ENCODE measurements at places on chromosomes 16 and 17.

DNA sequence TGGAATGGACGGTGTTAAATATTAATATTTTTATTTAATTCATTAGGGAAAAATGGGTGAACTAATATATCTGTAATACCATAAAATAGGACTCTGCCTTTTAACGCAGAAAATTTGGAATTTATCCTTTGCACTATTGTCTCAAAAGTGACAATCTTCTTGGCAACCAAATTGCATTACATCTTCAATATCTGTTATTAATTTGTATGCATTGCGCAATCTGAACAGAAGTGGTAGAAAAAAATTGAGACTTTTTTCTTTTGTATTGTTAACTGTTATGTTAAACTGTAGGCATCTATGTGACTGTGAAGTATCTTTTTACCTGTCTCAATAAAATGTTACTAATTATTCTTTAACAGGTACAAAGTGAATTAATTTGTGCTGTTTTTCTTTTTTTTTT is 55.6 kb downstream of the PPM1E start:
- no peak for DNase-seq

- DNase-seq: no peak
Measured at GRCh38 chr17:7839876-7840261, 5.9 kb downstream of the KDM6B start.

- DNase-seq: no peak
Measured at GRCh38 chr16:24855678-24856077, 9.9 kb downstream of the SLC5A11 start.

DNA sequence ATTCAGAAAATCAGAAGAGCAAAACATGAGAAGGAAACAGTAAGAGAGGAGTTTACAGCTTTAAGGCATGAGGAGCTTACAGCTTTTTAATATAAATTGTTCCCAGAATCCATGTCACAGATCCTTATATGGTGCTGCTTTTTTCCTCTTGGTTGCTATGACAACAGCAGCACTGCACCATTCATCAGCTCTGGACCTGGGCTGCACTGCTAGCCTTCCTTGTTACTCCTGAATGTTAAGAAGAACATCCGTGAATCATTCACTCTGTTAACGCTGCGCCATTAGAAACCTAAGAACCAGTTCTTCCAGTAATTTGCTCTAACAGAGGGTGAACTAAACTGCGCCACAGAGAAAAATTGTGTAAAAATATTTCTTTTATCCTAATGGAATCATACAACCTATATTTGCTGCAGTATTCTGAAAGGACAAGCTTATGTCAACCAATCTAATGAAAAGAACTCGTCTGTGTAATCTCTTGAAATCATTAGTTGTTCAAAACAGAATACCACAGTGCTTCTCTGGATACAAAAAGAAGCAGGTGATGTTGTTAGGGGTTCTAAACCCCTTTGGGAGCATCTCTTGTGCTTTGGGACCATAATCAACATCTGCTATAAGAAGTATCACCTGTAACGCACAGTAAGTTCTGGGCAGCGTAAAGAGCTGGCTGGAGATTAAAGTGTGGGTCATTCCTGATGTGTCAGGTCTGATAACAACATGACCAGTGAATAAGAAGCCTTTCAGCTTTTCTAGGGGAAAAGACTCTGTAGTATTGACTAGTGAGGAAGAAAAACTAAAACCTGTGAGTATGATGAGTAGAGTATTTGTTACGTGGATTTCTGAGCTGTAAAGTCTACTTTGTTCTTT is 151.2 kb downstream of the TANC2 start:
- no peak for DNase-seq

GRCh38 chr17:58492238-58493121 is 4.3 kb upstream of the HSF5 start:
- no peak for DNase-seq

DNA sequence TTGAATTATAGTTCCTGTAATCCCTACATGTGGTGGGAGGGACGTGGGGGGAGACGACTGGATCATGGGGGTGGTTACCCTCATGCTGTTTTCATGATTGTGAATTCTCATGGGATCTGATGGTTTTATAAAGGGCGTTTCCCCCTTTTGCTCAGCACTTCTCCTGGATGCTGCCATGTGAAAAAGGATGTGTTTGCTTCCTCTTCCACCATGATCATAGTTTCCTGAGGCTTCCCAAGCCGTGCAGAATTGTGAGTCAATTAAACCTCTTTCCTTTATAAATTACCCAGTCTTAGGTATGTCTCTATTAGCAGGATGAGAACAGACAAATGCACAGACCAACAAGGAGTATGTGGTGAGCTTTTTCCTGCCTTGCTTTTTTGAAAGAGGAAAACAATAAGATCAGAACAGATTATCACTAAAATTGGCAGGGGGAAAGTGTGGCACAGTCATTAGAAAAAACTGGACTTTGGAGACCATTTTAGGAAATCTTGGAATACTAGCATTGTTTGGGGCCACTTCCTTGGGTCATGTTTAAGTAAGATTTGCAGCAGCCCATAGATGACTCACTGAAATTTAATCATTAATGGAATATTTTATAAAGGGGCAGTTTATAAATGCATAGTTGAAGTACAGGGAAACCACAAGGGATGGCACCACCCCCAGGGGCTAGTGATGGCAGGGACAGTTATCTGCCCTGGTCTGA is 352.8 kb downstream of the CDH13 start:
- no peak for DNase-seq

DNA sequence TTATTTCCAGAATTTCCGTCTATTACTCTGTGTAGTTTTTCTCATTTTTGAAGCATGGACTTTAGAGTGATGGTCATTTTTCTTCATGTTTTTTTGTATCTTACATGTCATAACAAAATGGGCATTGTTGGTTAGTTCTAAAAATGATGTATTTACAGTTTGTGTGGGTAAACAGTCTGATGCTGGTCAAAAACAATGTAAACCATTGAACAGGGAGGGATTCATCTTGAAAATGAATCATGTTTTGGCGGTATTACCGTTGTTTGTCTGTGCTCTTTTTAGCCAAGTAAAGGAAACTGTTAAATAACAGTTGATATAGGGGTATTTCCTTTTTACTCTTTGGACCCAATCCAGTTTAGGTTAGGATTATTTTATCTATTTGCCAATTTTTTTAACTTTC is 315.8 kb downstream of the BCAS3 start:
- DNase-seq: no peak

- DNase-seq: no peak
Measured at GRCh38 chr17:55743103-55743679, 7.7 kb upstream of the PCTP start.

- no peak for DNase-seq
Measured at GRCh38 chr17:1156864-1157263, 22.9 kb downstream of the ABR start.

GRCh38 chr17:59815965-59816364 is 76.8 kb downstream of the TUBD1 start:
- DNase-seq: no peak

- no peak for DNase-seq
Measured at GRCh38 chr17:37797206-37797605, 52.3 kb upstream of the HNF1B start.

GRCh38 chr17:7262935-7263800 is 890 bp upstream of the CLDN7 start:
- peak; percentile 43 for DNase-seq

GRCh38 chr17:8913091-8913490 is 45.6 kb upstream of the PIK3R6 start:
- no peak for DNase-seq

- no peak for DNase-seq
Measured at GRCh38 chr16:15487336-15488284, 53.2 kb downstream of the BMERB1 start.

DNA sequence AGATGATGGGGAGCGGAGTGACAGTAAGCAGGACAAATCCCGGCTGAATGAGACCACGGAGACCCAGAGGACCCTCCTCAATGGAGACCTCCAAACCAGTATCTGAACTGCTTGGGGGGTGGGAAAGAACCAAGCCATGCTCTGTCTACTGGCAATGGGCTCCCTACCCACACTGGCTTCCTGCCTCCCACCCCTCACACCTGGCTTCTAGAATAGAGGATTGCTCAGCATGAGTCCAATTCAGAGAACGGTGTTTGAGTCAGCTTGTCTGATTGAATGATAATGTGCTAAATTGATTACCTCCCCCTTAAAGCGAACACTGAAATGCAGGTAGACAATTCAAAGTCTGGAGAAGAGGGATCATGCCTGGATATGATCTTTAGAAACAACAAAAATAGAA is 5.5 kb downstream of the SSTR2 start:
- DNase-seq: no peak

- DNase-seq: no peak
Measured at GRCh38 chr16:49498264-49498663, 124.7 kb downstream of the C16orf78 start.

GRCh38 chr16:69193855-69194254 is 6.9 kb downstream of the SNTB2 start:
- no peak for DNase-seq

GRCh38 chr17:73096866-73097265 is 4.4 kb upstream of the SLC39A11 start:
- no peak for DNase-seq

DNA sequence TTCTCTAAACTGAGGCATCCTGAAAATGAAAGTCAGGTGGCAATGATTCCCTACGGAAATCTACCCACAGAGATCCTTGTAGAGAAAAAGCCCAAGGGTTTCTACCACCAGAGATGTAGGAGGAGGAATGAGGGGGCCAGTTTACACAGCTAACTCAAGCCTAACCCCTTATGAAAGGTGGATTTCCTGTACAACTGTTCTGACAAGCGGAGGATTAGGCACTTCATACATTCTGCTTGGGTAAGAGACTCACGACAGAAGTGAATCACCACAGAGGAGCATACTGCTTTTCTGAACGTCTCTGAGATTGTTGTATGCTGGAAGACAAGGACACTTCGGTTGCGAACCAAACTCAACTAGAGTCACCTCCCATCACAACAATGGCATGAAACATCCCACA is 72.7 kb downstream of the SMG6 start:
- no peak for DNase-seq

DNA sequence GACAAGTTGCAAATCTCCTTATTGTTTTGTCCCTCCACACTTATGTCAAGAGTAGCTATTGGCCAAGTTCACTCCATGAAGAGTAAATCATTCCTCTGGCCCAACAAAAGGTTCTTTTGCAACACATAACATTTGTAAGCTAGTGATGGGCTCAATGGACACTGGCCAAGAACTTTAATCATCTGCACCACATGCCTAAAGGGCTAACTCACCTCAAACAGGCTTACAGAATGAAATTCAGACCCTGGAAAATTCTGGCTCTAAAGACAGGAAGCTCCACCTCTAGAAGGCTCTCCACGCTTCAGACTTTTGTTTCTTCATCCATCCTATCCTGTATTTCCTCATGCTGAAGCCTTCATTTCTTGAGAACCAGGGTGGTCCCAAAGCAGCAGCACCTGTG is 10.9 kb upstream of the ANKFN1 start:
- DNase-seq: no peak

DNA sequence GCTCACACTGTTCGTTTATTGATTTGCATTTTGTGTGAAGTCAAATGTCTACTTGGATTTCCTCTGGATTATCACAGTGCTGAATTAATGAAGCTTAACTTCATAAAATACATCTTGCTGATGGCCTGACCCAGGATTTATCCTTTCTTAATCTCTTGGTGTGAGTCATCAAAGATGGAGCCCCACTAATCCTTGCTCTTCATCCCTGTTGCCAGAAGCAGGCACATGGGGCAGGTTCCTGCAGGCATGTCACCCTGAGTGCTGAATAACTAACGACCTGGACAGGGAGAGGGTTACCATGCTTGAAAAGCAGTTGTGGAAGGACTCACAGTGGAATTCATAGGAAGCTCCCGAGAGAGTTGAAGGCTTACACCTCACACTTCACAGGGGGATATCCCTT is 56.0 kb upstream of the FA2H start:
- no peak for DNase-seq

DNA sequence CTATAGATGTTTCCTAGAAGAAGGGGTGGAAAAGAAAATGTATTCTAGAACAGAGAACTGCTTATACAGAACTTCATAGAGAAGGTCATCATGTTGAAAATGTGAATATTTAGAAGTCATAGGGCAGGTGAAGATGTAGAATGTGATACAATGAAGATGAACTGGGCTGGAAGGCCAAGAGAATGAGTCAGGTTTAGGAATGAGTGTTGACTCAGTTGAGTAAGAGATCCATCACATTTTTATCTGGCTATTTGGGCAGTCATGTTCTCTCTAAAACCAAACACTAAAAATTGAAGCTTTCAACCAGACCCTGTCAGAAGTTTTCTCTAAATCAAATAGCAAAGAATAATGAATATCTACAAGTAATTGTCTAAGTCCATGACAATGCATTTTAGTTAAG is 660.5 kb downstream of the KCNJ2 start:
- DNase-seq: no peak

DNA sequence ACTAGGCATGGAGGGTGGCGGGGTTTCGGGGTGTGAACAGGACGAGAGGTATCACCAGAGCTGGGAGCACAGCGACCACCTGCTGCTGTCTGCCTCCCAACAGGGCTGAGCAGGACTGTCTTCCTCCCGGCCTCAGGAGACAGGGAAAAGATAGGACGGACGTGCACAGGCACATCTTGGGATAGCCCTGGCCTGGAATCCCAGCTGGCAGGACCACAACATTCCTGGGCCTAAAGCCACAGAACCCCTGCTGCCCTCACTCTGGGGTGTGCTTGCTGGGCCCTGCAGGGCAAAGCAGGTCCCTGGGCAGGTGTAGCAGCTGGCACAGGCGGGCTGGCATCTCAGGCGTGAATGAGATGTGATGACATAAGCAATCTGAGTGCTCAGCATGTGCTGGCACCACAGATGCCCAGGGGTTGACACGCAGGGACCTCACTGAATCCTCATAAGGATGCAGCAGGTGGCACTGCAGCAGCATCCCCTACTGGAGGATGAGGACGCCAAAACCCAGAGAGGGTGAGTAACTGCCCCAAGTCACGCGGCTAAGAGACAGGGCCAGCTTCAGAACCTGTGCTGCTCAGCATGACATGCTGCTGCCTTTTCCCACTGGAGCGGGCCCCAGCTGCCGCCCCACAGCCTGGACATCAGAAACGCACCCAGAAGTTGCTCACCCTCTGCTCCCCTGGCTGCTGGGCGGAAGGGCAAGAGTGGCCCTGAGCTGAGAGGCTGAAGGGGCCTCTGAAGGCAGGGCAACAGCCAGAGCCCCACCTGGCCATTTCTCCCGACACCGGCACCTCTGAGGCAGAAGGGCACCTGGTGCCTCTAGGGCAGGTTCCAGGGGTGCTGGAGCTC is 7.1 kb downstream of the CORO7 start:
- no peak for DNase-seq

- no peak for DNase-seq
Measured at GRCh38 chr16:15950161-15950854, 892 bp downstream of the ABCC1 start.
